Stimulated activated CD4-positive, alpha-beta T cell treated with anti-CD3 and anti-CD28 coated beads, Interleukin-1b, Interleukin-23, amount 100 ng/mL, for 1 hour (primary cell): ENCODE measurements at places on chromosomes 7 and 10.

GRCh38 chr7:151652111-151652510 lies 132.4 kb upstream of the RHEB start:
- no peak for DNase-seq

- DNase-seq = no peak
Measured at GRCh38 chr7:87596136-87596535, 4.5 kb downstream of the ABCB1 start.

DNA sequence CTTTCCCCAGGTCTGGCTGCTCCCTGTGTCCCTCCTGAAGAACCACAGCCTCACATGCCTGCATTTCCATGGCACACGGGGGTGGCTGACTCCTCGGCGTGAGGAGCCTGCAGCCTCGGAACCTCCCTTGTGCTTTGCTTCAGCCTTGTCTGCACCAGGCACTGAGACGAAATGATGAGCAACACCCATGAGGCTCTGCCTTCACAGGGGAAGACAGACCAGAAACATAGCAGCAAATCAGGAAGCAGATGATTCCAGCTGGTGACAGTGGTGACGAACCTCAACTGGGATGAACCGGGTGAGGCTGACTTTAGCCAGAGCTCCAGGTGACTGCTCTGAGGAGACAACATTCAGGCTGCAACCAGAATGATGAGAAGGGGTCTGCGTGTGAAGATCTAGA lies 84.5 kb upstream of the SMNDC1 start:
- DNase-seq = no peak

DNA sequence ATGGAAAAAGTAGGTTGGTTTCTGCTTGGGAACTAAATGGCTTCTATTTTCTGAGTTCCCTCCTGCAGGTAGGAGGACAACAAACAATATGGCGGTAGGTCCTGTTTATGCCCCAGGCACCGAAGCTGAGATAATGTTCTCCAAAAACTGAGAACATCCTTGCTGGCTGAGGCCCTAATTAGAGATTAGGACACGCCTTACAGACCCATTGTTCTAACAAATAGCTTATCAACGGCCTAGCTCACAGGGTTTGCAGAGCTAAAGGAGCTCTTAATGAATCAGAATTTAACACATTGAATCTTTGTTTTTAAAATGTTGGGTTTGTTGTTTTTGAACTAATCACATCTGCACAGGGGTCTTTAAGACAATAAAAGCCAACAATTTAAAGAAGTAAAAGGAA lies 37.0 kb downstream of the HTR5A start:
- DNase-seq = no peak

DNA sequence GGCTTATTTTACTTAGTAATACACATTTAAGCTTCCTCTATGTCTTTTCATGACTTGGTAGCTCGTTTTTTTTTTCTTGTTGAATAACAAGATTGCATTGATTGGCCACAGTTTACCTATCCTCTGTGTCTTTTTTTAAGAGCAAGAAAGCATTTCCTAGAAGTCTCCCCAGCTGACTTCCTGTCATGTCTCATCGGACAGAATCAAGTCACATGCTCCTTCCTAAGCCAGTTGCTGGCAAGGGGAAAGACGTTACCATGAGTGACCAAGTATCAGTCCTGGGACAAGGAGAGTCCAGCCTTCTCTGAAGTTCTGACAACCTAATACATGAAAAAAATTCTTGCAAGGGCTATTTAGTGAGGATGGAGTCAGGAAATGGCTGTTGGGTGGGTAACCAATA lies 24.9 kb upstream of the SFRP5 start:
- no peak for DNase-seq

DNA sequence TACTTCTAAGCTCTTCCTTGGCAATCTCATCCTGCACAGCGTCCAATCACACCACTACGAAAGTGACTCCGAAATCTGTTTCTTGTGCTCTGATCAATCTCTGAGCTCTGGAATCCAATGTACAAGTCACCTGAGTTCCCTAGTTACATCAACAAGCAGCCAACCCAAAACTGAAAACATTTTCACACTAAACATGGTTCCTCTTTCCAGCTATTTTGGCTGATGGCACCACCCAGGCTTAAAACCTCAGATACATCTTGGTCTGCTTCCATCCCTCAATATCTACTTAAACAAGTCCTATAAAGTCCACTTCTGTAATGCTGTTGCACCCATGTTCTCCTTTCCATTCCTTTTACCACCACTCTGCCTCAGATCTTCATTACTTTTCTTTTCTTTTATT lies 3.6 kb downstream of the BLOC1S2 start:
- DNase-seq = no peak

DNA sequence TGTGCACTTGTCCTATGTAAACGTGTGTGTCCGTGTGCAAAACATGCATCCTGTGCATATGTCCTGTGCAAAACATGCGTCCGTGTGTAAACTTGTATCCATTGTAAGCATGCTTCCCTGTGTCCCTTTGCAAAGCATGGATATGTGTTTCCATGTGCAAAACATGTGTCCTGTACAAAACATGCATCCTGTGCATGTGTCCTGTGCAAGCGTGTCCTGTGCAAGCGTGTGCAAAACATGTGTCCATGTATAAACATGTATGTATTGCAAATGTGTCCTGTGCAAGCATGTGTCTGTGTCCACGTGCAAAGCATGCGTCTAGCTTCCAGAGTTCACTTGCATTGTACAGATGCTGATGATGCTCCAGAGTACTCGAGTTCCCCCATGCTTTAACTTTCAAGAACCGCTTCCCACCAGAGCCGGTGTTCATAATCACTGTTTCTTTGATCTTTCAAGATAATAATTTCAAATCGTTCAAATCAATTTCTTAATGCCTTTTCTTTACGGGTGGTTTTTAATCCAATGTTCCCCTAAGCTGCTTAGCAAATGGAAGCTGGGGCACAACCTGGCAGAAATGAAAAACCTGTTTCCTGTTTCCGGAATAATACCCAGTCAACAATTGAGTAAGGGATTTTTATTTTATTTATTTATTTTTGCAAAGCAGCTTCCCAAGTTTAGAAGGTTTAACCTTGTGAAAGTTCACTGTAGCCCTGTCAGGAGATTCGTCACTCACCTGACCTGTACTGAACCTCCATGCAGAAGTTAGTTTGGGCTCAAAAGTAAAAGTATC lies 641 bp upstream of the ASB13 start:
- no peak for DNase-seq

- DNase-seq = no peak
Measured at GRCh38 chr7:89796481-89796880, 357.8 kb upstream of the STEAP1 start.

GRCh38 chr7:23685731-23686130 lies 5.7 kb downstream of the FAM221A start:
- DNase-seq = no peak

- no peak for DNase-seq
Measured at GRCh38 chr7:121219026-121219425, 109.8 kb upstream of the WNT16 start.

DNA sequence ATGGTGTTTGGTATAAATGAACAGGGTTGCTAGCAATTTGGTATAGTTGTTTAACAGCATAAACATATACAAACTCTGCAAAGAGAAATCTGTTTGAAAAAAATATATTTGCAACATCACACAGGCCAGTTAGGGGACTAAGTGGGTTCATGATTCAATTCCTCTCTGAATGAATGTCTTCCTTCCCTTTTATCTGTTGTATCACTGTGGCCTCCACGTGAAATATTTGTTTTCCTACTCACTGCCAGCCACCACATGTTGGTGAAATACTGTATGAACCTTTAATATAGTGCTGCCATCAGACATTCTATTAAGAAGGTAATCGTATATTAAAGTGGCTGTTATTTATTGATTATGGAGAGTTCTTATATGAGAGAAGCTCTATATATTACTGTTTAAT lies 157.0 kb downstream of the ARID5B start:
- no peak for DNase-seq

GRCh38 chr10:89992575-89992974 lies 291.2 kb downstream of the KIF20B start:
- DNase-seq = no peak

GRCh38 chr10:72885953-72886352 lies 7.6 kb upstream of the OIT3 start:
- no peak for DNase-seq

DNA sequence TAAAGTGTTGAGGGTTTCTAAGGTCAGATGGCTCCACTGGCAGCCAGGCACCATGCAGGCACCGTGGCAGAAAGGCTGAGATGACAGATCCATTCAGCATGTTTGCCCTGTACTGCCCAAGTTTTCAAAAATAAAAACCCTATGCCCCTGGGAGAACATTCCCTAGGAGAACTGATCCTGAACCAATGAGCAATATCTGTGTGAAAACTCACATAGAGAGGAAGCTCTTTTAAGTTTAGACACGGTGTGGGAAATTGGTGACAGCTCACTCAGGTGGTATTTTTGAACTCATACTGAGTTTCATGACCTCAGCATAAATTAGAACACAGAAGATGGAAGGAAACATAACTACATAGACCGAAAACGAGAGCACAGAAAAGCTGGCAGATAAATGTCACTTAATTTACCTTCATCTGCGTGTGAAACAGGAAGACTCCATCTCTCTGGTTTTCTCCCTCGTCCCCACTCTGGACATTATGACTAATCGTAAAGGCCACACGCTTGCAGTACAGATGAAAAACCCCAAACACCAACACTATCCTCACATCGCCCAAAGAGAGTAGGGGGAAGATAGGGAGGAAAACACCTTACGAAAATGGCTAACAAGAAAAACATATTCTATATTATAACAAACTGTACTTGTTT lies 127.8 kb downstream of the ICA1 start:
- no peak for DNase-seq

DNA sequence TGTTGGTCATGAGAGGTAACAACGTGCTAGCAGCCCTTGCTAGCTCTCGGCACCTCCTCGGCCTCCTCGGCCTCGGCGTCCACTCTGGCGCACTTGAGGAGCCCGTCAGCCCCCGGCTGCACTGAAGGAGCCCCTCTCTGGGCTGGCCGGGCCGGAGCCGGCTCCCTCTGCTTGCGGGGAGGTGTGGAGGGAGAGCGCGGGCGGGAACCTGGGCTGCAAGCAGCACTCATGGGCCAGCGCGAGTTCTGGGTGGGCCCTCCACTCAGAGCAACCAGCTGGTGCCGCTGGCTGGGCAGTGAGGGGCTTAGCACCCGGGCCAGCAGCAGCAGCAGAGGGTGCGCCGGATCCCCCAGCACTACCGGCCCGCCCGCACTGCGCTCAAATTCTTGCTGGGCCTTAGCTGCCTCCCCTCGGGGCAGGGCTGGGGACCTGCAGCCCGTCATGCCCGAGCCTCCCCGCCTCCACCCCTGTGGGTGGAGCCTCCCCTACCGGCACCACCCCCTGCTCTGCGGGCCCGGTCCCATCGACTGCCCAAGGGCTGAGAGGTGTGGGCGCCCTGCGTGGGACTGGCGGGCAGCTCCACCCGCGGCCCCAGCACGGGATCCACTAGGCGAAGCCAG lies 96.1 kb downstream of the PAXIP1 start:
- no peak for DNase-seq

DNA sequence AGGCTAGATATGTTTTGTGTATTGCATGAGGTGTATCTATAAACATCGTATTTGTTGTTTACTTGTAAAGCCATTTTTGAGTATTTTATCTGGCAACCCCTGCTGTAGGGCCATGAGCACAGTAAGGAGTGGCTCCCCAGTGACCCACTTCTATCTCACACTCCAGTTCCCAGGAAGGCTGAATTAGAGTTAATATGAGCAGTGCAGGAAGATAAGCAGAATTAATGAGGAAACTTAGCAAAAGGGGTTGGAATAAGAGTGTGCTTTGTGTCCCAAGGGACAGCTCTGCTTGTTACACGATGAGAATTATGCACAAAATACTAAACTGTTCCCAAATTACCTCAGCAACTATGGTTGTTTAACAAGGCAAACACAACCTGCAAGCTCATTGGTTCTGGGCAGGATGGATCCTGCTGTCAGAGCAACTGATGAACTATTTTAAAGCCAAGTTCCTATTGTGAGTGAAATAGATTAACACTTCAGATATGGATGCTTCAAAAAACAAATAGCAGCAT lies 1005.8 kb downstream of the NRG3 start:
- no peak for DNase-seq

DNA sequence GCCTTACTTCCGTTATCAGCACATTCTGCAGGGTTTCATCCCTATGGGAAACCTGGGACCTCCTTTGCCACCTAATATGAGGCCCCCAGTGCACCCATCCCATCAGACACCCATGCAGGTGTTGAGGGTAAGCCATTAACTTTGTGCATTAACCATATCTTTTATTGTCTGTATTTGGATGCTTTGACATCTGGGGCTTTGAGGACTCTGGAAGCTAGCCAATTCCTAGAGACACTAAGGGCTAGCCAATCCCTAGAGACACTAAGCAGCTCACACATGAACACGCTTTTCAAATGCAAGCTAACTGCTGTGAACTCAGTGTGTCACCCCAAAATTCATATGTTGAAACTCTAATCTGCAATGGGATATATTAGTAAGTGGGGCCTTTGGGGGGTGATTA lies 272.5 kb upstream of the COBL start:
- no peak for DNase-seq

DNA sequence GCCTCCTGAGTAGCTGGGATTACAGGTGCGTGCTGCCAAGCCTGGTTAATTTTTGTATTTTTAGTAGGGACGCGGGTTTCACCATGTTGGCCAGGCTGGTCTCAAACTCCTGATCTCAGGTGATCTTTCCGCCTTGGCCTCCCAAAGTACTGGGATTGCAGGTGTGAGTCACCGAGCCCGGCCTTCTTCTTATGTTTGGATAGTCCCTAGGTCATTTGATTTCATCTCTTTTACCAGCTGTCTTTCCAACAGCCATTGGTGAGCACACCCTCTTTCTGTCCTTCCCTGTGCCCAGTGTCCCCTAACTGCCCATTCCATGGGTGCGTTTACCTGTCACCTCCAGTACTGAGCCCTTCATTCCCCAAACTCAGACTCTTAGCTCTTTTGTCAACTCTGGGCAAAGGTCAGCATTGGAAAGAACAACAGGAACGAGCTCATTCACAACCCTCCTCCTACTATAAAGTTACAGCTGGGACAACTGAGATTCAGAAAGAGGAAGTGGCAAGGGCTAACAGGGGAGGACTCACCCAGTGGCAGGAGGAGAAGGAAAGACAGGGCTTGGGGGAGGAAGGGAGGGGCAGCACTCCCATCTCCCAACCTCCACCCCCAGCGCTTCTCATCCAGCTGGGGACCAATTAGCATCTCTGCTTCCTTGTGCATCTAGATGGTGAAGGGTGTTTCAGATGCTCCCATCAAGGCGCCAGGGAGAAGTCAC lies 5.6 kb downstream of the SSC4D start:
- DNase-seq = no peak

- DNase-seq = no peak
Measured at GRCh38 chr10:91596825-91597196, 36.1 kb downstream of the PPP1R3C start.

DNA sequence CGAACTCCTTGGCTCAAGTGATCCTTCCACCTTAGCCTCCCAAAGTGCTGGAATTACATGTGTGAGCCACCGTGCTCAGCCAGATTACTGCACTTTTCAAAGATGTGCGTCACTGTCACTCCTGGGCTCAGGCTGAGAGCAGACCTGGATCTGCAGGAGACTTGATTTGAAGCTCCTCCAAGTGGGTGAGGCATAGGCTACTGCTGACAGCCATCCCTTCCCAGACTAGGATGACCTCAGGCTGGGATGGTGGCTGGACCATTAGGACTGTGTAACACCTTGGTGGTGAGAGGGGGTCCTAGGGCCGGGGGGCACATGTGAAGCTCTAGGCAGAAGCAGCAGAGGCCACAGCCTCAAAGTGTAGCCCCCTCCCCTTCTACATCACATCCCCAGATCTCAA lies 8.2 kb upstream of the SRRM3 start:
- no peak for DNase-seq
